Osteocyte (in vitro differentiated cells): ENCODE measurements at places on chromosomes 16 and 17. TPM values are rescaled to one million over a fixed set of nuclear protein-coding genes. Genes with fewer than 3 reads are reported as not detected.

- H3K27ac ChIP-seq, result no peak overlapping the region
- H3K36me3 ChIP-seq, result peaks cover 3% of the 10 kb centered on the region
- no peak overlapping the region for H3K4me3 ChIP-seq
- DNase-seq, result no peak
Observed at GRCh38 chr17:5304636-5305035, 22.6 kb downstream of the RABEP1 start.

DNA sequence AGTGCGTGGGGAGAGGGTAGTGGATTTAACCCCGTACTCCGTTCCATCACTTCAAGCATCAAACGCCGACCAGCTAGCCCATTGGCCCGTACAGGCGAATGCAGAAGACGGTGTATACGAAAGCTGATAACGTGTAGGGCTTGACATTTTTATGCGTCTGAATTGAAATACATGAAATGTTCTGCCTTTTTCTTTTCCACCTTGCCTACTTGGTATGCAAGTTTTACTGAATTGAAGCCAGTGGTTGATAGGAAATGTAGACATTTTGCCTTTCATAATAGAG is 834 bp upstream of the STAT3 start:
- peaks cover 35% of the 10 kb centered on the region for H3K4me1 ChIP-seq
- peak overlapping the region; percentile 69 for H3K4me3 ChIP-seq
- no peaks in the 10 kb centered on the region for H3K27me3 ChIP-seq
- peak overlapping the region; percentile 99 for H3K27ac ChIP-seq
- no peaks in the 10 kb centered on the region for H3K36me3 ChIP-seq

- peaks cover 8% of the 10 kb centered on the region for H3K27me3 ChIP-seq
- no peak overlapping the region for H3K4me3 ChIP-seq
- H3K27ac ChIP-seq, result no peak overlapping the region
- H3K4me1 ChIP-seq, result peaks cover 27% of the 10 kb centered on the region
Observed at GRCh38 chr17:64775701-64776570, 113.8 kb upstream of the SMURF2 start.

DNA sequence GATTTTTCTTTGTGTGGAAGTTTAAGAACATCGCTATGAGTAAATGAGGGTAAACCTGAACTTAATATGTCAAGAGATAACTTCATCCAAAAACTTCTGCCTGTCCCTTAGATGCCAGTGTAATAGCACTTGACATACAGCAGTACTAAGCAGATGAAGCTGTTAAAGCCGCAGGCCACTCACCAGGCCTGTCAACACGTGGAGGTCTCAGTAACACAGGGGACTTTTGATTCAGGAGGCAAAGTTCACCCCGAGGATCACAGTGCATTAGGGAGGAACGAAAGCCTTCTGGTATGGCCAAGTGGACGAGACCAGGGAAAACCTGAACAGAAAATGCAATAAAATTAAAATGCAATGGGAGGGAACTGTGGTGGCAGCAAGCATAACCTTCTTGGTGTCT is 235.7 kb downstream of the CHD9NB start:
- no peak for DNase-seq
- no peak overlapping the region for H3K27ac ChIP-seq
- no peaks in the 10 kb centered on the region for H3K27me3 ChIP-seq
- H3K36me3 ChIP-seq, result no peaks in the 10 kb centered on the region
- peaks cover 9% of the 10 kb centered on the region for H3K4me1 ChIP-seq

DNA sequence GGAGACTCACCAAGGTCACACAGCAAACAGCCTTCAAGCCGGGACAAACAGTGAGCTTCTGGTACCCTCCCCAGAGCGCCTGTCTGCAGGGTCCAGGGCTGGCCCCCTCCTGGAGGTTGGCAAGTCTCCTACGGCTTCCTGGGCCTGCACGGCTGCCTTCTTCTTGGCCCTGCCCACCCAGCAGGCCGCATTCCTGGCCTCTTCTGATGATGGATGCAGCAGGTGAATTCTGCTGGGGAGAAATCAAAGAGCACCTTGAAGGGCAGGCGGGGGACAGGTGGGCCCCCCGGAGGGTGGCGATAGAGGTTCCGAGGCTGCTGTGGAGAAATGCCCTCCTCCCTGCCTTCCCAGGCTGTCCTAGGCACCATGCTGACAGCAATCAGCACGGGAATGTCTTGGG is 3.8 kb upstream of the NOS2 start:
- no peaks in the 10 kb centered on the region for H3K36me3 ChIP-seq
- H3K4me1 ChIP-seq, result peaks cover 7% of the 10 kb centered on the region
- H3K4me3 ChIP-seq, result no peak overlapping the region
- no peak overlapping the region for H3K27ac ChIP-seq
- peaks cover 25% of the 10 kb centered on the region for H3K27me3 ChIP-seq

GRCh38 chr16:48534601-48535340 is 75.2 kb downstream of the N4BP1 start:
- H3K36me3 ChIP-seq, result no peaks in the 10 kb centered on the region
- H3K4me1 ChIP-seq, result peaks cover 73% of the 10 kb centered on the region
- no peak overlapping the region for H3K27ac ChIP-seq
- no peak overlapping the region for H3K4me3 ChIP-seq
- H3K27me3 ChIP-seq, result no peaks in the 10 kb centered on the region
- no peak for DNase-seq

DNA sequence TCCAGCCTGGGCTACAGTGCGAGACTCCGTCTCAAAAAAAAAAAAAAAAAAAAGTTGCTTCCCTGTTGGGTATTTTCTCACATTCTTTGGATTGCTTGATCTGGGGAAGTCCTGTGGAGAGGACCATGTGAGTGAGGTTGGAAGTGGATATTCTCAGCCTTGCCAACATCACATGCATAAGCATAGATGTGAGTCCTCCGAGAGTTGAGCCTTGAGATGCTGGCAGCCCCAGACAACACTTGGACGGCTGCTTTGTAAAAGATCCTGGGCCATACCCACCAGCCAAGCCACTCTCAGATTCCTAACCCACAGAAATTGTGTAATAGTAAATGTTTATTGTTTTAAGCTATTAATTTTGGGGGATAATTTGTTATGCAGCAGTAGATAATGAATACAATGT is 1570.0 kb upstream of the GOT2 start:
- H3K27me3 ChIP-seq, result no peaks in the 10 kb centered on the region
- H3K4me3 ChIP-seq, result no peak overlapping the region
- DNase-seq, result no peak

- DNase-seq, result no peak
- H3K27me3 ChIP-seq, result no peaks in the 10 kb centered on the region
- peaks cover 8% of the 10 kb centered on the region for H3K4me1 ChIP-seq
Observed at GRCh38 chr16:2595393-2596205, 57.8 kb downstream of the PDPK1 start.

- no peaks in the 10 kb centered on the region for H3K4me1 ChIP-seq
- H3K4me3 ChIP-seq, result no peak overlapping the region
- peaks cover 40% of the 10 kb centered on the region for H3K27me3 ChIP-seq
- H3K27ac ChIP-seq, result no peak overlapping the region
- H3K36me3 ChIP-seq, result no peaks in the 10 kb centered on the region
- DNase-seq, result no peak
Observed at GRCh38 chr16:86151239-86151851, 252.4 kb downstream of the IRF8 start.

DNA sequence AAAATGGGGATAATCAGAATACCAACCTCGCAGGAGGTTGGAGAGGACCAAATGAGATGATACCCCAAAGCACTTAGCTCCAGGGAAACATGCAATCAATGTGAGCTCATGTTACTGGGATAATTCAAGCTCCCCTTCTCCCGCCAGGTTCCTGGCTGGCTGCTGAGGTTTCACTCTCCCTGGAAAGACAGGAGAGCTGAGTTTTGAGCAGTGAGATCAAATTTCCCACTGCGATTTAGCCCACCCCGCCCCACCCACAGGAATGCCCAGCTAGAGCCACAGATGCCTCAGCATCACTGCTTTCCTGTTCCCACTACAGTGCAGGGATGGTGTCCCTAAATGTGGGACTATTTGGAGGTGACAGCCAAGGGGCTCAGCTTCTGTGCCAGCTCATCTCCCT is 56.7 kb downstream of the ZNF423 start:
- no peaks in the 10 kb centered on the region for H3K36me3 ChIP-seq
- DNase-seq, result no peak
- peaks cover 13% of the 10 kb centered on the region for H3K4me1 ChIP-seq
- no peak overlapping the region for H3K27ac ChIP-seq

DNA sequence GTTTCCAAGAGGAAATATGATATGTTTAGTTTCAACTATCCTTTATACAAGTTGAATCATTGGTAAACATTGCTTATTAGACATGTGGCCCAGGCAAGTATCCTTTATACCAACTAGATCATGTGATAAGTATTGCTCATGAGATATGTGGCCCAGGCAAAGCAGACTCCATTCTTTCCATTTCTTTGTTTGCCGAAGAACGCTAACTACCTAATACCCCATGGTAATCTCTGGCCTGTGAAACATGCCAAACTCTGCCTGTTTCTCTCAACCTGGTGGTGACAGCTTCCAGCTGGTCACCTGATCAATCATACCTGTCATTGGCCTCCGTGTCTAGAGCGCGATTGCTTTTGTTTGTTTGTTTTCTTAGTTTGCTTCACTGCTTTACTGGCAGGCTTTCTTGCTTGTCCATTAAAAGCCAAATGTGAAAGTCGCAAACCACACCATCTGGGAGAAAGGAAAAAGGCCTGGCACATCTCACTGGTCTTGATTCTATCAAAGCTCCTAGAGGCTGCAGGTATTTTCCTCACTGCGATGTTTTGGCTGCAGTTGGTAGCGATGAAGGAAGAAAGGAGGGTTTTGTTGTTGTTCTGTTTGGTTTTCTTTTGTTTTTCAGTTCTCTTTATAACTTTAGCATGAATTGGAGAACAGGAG is 686.2 kb downstream of the KCNJ2 start:
- peaks cover 11% of the 10 kb centered on the region for H3K4me1 ChIP-seq
- H3K27ac ChIP-seq, result peak overlapping the region; percentile 52
- DNase-seq, result no peak
- H3K27me3 ChIP-seq, result no peaks in the 10 kb centered on the region
- H3K4me3 ChIP-seq, result no peak overlapping the region

Gene SPNS1
- total RNA-seq, result 89.5 and 96.6 TPM in 2 replicates

Gene RHBDL1
- total RNA-seq, result 3.6 and 5.4 TPM in 2 replicates

Gene HS3ST4
- total RNA-seq, result not detected in 2 replicates

Gene CD300E
- not detected in 2 replicates for total RNA-seq

Gene CDIP1
- 28.5 and 28.9 TPM in 2 replicates for total RNA-seq

Gene HBA1
- not detected in 2 replicates for total RNA-seq

Gene KRT39
- total RNA-seq, result not detected in 2 replicates

Gene TSNAXIP1
- 3.6 and 4.1 TPM in 2 replicates for total RNA-seq

Gene PRR11
- total RNA-seq, result 11.1 TPM in 2 replicates

Gene RAB26
- total RNA-seq, result 2.0 and 3.4 TPM in 2 replicates

Gene SMIM22
- total RNA-seq, result not detected in 2 replicates

Gene MYCBPAP
- total RNA-seq, result 0.46 and 0.81 TPM in 2 replicates
